ENCODE measurements at places on chromosomes 1 and 21.

GRCh38 chr1:203476216-203476814, 709 bp downstream of the PRELP start:
- DNase-seq = no peak

- no peak for DNase-seq
Observed at GRCh38 chr21:16084776-16085364, 355.1 kb downstream of the USP25 start.

DNA sequence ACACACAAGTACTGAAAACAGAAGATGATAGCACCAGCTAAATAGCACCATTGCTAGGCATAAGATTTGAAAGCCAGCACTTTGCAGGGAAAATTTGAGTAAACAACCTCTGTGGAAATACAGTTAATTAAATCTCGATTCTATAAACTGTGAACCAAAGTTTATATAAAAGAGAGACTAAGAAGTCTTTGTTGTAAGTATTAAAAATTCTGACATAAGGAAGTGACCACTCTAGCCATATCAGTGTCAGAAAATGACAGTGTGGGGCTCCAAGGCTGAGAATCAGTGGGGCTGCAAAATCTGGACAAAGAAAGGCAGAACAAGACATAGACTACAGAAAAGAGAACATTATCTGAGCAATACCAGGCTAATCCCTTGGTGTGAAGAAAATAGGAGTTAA, 292.2 kb downstream of the ST6GALNAC3 start:
- DNase-seq = no peak

GRCh38 chr1:95221306-95221705, 12.7 kb upstream of the RWDD3 start:
- no peak for DNase-seq

DNA sequence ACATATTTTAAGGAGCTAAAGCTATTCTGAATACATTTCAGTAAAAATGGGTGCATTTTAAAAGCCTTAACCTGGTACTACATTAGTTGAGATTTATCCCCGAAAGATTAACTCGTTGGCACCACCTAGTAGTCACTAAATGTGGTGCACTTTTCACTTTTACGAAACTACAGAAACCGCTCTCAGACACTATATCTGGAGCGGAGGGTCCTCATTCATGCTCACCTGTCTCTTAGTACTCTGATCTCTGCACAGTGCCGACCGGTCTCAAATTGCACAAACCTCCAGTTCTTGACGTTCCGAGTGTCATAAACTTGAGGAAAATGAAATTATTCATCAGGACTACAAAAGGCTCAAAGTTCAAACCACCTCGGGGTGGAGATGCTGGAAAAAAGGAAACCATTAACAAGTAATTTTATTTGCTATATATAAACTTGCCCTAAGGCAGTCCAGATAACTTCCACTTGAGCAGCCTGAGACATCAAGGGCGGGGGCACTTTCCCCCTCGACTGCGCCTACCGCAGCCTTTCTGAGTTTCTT, 722 bp downstream of the LZIC start:
- peak; percentile 42 for DNase-seq
